IPS DF 6.9 (cell line): ENCODE measurements at places on chromosomes 3 and 15.

DNA sequence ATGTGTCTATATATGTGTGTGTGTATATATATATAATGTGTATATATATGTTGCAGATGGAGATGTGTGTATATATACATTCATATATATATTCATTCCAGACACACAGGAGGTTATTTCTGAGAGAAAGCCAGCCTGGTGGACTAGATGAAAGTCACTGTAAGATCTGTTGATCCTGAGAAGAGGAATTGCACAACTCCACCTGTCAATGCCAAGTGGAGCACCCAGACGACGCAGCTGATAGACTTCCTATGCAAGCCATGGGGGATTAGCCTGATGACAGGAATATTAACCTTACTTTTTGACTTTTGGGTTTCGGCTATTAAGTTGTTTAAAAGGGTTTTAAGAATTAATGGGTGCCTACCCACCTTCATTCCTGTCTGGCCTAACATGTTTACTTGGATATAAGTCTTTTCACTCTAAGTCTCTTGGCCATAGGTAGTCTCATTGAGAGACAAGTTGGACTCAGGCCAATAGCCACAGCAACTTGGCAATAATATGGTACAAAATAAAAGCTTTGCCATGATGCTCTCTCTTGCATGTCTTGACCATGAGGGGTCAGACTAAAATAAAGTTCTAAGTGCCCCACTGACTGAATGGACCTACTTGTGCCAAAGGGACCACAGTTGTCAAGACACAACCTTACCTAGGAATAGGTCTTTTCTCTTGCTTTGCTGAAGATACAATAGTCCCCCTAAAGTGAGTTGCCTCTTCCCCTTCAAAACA is 35.9 kb upstream of the GOLGA6L2 start:
- no peak for DNase-seq

- no peak for DNase-seq
Measured at GRCh38 chr3:173750095-173750494, 352.6 kb downstream of the NLGN1 start.

- no peak for DNase-seq
Measured at GRCh38 chr3:119596398-119596797, 1.3 kb upstream of the PLA1A start.

- no peak for DNase-seq
Measured at GRCh38 chr15:51623386-51623938, 891 bp upstream of the DMXL2 start.

- no peak for DNase-seq
Measured at GRCh38 chr3:119628816-119629445, 31.2 kb downstream of the PLA1A start.

GRCh38 chr3:190167936-190168680 is 47.4 kb upstream of the P3H2 start:
- no peak for DNase-seq

DNA sequence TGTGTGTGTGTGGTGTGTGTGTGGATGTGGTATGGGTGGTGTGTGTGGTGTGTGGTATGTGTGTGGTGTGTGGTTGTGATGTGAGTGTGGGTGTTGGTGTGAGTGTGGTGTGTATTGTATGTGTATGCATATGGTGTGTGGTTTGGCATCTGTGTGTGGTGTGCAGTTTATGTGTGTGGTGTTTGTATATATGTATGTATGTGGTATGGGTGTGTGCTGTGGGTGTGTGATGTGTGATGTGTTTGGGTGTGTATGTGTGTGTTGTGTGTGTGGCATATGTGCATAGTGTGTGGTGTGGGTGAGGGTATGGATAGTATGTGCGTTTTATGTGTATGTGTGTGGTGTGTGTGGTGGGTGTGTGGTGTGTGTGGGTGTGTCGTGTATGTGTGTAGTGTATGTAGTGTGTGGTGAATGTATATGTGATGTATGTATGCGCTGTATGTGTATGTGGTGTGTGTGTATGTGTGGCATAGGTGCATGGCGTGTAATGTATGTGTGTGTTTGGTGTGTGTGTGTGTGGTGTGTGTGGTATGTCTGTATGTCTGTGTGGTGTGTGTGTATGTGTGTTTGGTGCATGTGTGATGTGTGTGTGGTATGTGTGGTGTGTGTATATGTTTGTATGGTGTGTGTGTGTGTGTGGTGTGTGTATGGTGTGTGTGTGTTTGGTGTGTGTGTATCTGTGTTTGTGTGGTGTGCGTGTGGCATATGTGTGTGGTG is 58.0 kb downstream of the EFCAB12 start:
- no peak for DNase-seq
